Glutamatergic neuron (in vitro differentiated cells): ENCODE measurements at places on chromosomes 3 and 15.

GRCh38 chr3:156617145-156617544, 57.2 kb upstream of the TIPARP start:
- no peak for DNase-seq

GRCh38 chr15:65006876-65007275, 17.2 kb upstream of the SPG21 start:
- no peak for DNase-seq

- no peak for DNase-seq
Observed at GRCh38 chr3:188169830-188170455, 16.0 kb downstream of the LPP start.

- DNase-seq: no peak
Observed at GRCh38 chr15:94327356-94327936, 96.1 kb downstream of the MCTP2 start.

DNA sequence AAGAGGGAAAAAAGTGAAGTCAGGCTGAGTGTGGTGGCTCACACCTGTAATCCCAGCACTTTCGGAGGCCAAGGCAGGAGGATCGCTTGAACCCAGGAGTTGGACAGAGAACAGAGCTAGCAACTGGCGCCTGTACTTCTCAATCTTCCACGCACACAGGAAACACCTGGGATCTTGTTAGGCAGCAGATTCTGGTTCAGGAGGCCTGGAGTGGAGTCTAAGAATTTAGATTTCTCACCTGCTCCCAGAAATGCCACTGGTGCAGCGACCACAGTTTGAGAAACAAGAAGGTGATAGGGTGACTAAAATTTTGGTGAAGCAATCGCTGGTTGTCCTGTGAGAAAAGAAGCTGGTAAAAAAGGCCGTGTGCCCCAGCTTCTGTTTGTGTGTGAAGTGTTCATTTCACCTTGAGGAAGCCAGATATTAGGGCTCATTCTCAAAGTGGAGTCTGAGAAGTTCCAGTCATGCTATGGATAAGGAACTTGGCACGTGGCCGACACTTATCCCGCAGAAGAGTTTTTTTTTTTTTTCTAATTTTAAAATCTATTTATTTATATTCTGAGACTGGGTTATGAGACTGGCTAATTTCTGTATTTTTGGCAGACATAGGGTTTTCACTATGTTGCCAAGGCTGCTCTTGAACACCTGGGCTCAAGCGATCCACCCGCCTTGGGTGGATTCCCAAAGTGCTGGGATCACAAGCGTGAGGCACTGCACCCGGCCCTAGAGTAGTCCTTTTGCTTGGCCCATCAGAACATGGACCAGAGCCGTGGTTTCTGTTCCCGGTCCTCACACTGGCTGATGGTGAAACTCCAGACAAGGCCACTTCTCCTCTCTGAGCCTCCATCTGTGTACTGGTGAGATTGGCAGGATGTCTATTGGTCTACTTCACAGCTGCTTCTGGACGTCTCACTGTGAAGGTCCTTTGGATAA, 324.6 kb upstream of the PROK2 start:
- no peak for DNase-seq

DNA sequence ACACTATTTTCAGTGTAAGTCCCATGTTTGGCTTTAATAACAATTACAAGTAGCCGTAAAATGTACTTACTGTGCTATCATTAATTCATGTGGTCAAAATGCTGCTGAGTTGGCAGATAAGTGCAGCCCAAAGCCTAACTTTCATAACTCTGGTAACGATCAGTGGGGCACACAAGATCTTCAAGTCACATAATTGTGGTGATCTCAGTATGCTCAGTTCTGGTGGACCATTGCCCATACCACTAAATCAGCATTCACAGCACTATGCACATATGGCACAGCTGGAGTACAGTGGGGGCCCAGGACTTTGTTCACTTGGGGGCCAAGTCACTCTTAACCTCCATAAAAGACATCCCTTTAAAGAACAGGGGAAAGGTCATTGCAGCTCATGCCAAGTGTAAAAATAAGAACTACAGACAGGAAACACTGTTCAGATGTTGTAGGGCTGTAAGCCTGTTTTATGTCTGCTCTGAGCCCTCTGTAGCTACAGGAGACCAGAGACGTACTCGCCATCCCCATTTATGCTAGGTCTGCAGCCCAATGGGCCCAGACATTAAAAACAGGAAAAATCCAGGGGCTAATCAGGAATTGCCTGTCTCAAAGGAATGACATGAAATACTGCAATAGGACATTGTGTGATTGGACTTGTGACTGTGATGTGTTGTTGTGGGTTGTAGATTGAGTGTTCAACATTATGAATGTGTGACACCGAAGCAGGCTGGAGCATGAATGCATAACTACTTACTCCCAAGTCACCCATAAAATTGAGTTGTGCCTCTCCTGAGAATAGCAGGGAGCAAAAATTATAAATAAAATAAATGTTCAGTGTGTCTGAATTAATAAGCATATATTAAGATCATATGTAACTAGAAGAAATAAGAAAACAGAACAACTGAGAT, 282.5 kb upstream of the EPHA3 start:
- no peak for DNase-seq

- DNase-seq: no peak
Observed at GRCh38 chr15:97759363-97759762, 201.1 kb upstream of the ARRDC4 start.

DNA sequence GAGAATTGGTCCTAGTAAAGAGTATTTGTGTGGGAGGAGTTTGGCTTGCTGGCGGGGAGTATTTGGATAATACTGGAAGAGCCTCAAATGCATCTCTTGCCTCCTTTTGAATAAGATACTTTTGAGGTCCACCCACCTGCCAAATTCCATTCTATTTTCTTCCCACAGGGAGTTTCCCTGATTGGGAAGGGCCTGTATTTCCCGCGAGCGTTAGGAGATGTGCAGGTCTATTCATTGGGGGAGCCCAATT, 406 bp upstream of the RASA2 start:
- no peak for DNase-seq

GRCh38 chr3:113602256-113602655, 69.9 kb downstream of the SIDT1 start:
- DNase-seq: no peak

GRCh38 chr3:10391391-10391790, 70.5 kb upstream of the SEC13 start:
- DNase-seq: no peak

- peak; percentile 42 for DNase-seq
Observed at GRCh38 chr15:39580485-39581241, at the start of gene THBS1. Gene THBS1, plus strand, starts transcription at chr15:39581079. Its CDS starts 779 bp downstream, at chr15:39581858.

DNA sequence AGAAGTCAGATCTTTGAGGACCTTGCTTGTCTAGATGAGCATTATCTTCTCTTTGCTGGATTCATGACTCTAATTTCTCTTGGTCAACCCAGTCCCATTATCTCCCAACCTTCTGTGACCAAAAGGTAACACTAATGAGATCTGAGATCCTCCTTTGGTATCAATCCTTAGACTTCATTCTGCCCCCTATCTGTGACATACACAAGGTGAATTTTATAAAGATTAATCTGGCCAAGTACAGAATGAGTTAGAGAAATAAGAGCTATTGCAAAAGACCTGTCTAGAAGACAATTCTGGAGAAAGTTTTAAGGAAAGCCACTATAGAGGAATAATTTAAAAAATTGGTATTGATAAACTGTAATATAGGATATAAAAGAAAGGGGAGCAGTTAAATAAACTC, 113.8 kb upstream of the KCNMB2 start:
- no peak for DNase-seq

DNA sequence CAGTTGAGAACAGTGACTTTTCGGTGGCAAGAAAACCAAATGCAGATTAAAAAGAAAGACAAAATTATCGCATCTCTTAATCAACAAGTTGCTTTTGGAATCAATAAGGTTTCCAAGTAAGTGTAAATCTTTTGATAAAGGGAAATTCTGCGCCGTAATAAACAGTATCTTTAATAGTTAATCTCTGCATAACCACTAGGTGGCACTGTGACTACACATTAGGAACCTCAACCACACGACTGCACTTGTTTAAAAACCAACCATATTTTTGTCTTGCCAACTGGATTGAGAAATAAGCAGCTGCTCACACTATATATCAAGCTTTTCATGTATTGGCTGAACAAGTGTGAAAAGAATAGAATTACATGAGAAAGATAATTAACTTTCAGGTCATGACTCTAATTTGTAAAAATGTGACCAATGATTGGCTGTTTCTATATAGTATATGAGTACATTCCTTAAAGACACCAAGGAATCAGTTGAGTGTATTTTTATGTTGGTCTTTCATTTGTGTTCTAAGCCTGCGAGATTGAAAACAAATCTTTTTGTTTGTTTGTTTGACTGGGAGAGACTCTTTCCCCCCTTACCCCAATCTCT, 72.7 kb downstream of the DZIP3 start:
- no peak for DNase-seq

- peak; percentile 48 for DNase-seq
Observed at GRCh38 chr3:55480911-55481743, 6.0 kb downstream of the WNT5A start.

DNA sequence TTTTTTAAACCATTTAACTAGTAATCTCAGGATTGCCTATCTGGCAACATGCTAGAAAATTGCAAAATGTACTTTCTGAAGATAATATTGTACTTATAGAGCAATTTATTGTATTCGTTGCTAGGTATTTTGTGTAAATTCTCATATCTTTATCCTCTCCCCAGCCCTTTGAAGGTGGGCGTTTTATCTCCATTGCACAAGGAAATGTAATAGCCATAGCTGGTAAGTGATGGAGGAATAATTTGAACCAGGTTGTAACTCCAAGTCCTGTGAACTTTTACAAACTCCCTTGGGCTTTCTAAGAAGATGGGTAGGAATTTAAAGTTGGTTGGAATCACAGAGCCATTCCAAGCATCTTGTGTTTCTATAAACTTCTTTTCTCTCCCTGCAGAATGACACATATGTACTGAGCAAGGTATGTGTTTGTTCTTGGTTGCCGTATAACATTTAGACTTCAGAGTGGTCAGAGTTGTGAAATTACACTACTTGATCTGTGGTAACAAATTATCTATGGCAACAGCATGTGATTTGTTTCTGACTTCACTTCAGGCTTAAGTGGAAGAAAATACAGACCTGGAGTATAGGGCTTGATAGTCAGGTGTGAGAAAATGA, 170.9 kb downstream of the AKAP13 start:
- DNase-seq: no peak

GRCh38 chr3:59538753-59539432, 489.1 kb upstream of the CFAP20DC start:
- peak; percentile 17 for DNase-seq

DNA sequence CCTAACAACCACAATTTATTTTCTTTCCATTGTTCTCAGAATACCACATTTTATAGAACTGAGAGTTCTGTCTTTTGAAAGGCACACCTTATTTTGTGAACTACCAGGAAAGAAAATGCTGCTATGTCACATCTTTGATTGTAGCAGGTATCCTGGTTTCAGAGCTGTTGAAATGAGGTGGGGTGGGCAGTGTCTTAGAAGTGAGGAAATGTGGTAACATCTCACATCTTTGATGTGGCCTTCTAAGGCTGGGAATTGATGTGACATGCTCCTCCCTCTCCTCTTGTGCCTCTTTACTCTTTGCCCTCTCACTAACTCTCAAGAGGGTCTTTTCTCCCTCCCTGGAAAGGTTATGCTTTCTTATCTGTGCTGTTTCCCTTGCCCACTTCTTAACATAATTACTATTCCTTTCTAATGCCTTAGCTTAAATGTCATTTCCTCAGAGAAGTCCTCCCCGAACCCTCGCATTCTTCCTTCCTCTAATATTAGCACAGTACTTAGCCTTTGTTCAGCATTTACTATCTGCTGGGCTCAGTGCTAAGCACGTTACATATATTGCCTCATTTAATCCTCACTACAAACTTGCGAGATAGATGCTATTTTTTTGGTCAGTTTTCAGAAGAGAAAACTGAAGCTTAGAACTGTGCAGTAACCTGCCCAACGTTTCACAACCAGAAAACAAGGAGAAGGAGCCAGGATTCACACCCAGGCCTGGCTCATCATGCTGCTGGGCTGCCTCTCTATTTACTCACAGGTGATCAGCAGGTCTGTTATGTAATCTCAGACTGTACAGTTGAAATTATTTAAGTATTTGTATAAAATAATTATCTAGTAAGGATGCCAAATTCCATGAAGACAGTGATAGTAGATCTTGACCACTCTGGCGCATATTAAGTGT, 24.0 kb upstream of the SPTSSB start:
- DNase-seq: no peak

DNA sequence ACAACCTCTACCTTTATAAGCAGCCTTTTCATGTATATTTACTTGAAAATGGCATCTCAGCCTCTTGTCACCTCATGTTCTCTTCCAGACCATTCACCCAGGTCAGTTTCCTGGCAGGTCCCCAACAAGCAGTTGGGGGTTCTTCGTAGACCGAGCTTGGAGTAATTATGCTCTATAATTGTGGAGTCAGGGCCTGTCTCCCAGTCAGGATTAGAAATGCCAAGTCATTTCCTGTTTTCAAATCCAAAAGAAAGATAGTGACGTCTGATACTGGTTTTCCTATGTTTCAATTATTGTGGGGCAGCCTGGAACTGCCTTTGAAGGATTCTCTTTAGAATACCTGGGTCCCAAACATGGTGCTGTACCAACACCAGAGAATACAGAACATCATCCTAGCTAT, 430.6 kb downstream of the MECOM start:
- no peak for DNase-seq

- peak; percentile 68 for DNase-seq
Observed at GRCh38 chr3:15023249-15023648, 41.9 kb downstream of the MRPS25 start.

- no peak for DNase-seq
Observed at GRCh38 chr15:48493084-48493762, 152.3 kb downstream of the FBN1 start.

DNA sequence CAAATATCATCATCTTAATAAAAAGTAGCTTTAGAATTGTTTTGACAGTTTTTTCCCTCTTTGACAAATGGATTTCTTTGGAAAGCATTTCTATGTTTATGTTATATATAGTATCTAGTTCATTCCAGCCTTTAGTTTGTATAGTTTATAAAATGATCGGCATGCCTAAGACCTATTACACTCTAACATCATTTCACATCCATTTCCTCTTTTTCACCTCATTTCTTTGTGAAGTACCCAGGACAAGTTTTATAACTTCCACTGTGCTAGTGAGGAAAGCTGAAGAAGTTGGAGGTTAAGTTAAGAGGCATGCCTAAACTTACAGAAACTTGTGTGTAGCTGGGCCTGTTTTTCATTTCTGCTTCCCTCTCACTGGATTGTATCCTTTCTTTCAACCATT, 178.4 kb downstream of the TP63 start:
- DNase-seq: no peak

DNA sequence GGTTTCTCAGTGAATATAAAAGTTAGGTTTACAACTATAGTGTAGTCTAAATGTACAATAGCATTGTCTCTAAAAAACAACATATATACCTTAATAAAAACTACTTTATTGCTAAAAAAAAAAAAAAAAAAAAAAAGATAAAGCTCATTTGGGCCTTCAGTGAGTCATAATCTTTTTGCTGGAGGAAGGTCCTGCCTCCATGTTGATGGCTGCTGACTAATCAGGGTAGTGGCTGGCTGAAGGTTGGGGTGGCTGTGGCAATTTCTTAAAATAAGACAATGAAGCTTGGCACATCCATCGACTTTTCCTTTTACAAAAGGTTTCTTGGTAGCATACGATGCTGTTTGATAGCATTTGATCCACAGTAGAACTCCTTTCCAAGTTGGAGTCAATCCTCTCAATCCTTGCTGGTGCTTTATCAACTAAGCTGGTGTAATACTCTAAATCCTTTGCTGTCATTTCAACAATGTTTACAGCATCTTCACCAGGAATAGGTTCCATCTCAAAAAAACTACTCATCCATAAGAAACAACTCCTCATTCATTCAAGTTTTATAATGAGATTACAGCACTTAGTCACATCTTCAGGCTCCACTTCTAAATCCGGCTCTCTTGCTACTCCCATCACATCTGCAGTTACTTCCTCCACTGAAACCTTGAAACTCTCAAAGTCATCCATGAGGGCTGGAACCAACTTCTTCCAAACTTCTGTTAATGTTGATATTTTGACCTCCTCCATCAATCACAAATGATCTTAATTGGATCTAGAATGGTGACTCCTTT, 13.3 kb downstream of the ZNF280D start:
- no peak for DNase-seq
